ENCODE measurements at places on chromosomes 7 and 10.

DNA sequence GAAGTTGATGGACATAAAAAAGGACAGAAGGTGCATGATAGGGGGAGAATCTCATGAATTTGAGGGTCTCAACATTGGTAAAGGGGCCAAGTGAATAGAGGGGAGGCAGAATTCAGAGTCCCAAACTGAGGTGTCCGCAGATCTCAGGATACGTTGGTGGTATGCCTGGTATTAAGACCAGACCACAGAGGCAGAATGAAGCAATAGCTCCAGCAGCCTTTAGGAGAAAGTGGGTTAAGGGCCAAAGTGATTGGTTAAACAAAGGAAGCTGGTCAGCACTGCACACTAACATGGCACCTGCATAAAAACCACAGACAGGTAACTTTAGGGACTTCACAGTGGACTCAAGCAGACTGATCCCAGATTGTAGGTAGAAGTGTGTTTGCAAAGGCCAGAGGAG, 37.5 kb downstream of the MEST start:
- no peak for DNase-seq

GRCh38 chr10:329361-330099, 194.3 kb downstream of the ZMYND11 start:
- peak; percentile 92 for DNase-seq

DNA sequence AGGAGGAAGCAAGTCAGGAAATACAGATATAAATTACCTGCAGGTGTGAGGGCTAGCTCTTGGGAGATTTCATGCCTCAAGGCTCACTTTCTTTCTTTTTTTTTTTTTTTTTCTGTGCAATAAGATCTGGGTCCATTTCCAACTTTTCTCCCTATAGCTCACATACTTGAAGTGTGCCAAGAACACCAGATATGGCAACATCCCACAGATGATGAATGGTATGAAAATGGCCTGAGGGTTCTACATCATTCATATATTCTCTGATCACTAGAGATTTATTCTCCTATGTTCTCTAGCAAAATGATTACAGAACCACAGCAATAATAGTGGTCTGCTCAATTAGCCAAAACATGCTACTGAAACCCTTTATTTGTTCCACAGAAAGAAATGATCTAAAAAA, 117.2 kb downstream of the LRRTM3 start:
- no peak for DNase-seq

GRCh38 chr10:46526682-46527038, 29.8 kb downstream of the GPRIN2 start:
- no peak for DNase-seq

DNA sequence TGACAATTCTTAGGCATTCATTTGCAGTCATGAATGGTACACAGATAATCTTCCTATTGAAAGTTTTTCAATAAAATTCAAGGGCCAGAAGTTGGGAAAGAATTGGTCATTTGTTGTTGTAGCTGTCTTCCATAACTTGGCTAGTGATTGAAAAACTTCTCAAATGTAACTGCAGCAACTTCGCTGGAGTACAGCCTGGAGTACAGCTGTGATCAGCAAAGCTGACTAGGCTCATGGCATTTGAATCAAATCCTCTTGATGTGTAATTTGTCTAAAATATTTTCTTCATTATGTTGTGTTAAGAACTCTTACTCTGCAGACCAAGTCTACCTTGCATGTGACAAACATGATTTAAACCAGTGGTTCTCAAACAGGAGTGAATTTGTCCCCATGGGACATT, 226.5 kb upstream of the STEAP1 start:
- DNase-seq, result no peak

- DNase-seq, result no peak
Observed at GRCh38 chr7:107826451-107826850, 23.4 kb upstream of the SLC26A3 start.

- no peak for DNase-seq
Observed at GRCh38 chr10:33732161-33732680, 397.8 kb upstream of the NRP1 start.

GRCh38 chr7:73703757-73704639, 15.5 kb downstream of the STX1A start:
- no peak for DNase-seq

DNA sequence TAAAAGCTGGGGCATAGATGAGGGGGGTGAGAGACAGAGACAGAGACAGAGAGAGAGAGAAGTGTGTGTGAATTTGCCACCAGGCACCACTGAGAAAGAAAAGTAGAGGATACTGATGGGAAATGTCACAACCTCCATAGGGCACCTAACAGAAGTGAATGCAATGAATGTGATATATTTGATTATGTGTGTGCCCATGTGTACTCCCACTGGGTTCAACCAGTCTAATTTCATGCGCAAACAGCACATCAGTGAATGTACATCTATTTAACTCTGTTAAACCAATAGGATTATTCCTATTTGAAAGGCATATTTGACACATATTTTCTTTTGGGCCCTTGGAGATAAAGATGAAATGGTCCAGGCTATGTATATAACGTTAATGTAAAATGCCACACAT, 241.3 kb downstream of the KCNMA1 start:
- no peak for DNase-seq

DNA sequence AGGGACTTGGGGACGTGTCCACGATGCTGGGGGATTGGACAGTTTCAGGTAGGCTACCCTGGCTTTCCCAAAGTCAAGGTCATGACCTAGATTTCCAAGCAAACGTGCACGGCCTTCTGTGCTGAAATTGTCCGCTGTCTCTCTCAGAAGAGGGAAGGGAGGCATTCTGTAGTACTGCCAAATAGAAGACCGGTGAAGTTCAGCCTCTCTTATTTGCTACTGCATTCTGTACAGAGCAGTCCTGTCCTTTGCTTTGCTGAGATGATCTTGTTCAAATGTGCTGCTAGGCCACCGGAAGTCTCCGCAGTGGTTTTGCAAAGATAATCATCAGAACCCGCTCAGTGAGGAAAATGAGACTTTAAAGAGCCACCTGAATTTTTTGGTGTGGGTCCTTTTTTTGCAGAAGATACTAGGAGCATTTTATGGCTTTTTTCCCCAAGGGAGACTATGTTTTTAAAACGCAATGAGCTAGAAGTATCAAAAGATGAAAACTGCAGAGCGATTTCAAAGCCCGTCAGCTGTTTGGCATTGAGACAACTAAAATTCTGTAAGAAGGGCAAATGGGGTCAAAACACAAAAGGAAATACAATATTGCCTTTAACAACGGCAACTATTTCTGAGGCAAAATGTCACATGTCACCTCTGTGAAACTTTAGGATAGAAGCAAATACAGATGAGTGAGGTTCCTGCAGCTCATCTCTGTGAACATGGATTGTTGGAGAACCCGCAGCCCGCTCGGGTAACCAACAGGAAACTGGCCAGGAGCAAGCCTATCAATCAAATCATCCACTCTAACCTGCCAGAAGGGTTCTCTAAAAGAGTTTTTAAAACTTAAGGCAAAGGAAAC, 1.3 kb upstream of the NMT2 start:
- DNase-seq, result no peak

- no peak for DNase-seq
Observed at GRCh38 chr7:18357691-18358090, 137.9 kb upstream of the HDAC9 start.

DNA sequence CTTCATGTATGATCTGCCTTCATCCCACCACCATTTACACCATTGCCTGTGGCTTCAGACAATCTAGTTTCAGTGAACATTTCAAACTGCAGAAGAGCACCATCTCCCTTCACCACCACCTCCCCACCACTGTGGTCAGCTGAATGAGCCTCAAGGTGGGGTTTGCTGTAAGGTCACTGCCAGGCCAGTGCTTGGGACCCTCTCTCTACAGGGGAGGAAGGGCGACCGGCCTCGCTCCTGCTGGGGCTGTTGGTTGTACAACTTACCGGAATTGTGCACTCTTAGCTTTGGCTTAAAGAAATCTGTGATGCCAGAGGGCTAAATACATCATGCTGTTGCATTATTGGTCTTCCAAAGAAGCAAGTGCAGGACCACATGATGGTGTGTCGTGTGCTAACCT, 26.6 kb downstream of the PFKP start:
- DNase-seq, result no peak

DNA sequence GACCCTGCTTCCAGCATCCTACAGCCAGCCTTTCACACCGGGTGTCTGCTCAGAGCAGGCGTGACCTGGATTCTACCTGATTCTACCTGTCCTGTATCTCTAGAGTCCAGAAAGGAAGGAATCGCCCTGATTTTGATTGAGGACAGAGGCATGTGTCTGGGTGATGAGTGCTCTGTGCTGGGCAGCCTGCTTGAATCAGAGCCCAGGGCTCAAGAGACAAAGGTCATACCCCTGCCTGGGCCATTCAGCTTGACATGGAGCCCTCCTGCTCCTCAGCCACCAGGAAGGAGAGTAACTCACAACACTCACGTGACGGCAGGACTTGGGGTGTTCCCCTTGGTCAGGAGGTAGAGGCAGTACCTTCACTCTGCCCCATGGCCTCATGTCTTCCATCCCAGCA, 11.2 kb downstream of the GAD2 start:
- DNase-seq, result no peak

- DNase-seq, result no peak
Observed at GRCh38 chr7:100867776-100868485, 744 bp downstream of the TRIP6 start.

- no peak for DNase-seq
Observed at GRCh38 chr10:108060246-108060645, 895.7 kb upstream of the SORCS1 start.

GRCh38 chr10:3167611-3168330, 4.8 kb downstream of the PITRM1 start:
- no peak for DNase-seq

GRCh38 chr7:156989766-156990535, 20.5 kb downstream of the MNX1 start:
- no peak for DNase-seq

DNA sequence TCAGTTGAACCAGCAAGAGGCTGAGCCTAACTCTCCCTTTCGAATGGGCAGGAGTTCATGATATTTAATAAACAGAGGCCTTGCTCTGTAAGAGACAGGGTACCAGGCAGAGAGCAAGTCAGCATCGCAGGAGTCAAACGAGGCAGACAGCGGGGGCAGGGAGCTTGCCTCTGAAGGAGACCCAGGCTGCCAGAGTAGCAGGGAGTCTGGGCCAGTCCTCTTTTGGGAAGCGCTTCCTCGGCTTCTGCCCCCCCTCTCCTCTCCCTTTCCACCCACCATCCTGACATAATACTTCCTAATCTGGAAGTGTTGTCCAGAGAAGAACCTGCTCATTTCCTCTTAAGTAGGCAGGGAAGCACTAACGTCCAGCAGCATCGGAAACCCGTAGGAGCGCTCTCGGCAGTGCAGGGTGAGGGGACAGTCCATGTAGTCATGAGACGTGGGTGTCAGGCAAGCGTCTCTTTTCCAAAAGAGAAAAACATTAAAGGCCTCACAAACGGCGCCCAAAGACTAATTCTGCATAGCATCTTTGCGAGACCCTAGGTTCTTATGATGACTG, 171.1 kb downstream of the EGFR start:
- DNase-seq, result no peak

DNA sequence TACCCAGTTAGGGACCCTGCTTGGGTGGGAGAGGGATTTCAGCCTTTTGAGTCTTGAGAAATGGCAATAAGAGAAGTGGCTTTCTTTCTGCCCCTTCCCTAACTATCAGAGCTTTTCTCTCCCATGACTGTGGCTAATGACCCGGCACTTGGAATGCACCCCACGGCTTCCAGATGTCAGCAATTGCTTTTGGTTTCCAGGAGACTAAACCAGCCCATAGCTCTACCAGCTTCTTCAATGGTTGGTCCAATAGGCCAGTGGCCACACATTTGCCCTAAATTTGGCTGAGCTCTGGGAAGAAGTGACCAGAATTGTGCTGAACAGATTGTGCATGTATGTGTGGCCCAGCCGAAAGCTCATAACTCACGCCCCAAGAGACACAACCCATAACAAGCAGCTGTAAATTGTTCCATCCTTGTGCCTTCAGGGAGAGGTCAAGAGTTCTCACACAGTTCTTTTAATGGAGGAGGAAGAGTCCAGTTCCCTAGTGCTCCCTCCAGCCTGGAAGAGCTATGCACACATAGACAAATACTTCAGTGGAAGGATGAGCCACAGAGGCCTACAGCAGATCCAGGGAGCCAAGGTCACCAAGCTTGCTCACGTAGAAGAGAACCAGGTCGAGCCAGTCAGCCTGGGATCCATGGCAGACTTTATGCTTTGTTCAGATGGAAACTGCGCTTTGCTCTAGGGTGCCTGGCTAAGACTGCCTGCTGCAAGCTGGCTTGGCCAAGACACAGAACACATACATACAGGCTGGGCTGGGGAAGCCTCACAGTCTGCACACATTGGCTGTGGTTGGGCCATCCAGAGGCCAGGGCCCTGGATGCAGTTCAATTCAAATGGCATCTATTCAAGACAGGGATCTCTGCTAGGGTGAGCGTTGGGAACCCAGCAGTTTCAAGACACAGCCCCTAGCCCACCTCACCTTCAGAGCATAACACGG, 131.8 kb upstream of the HABP2 start:
- DNase-seq, result no peak

GRCh38 chr10:94225589-94225988, 137.2 kb downstream of the NOC3L start:
- no peak for DNase-seq

DNA sequence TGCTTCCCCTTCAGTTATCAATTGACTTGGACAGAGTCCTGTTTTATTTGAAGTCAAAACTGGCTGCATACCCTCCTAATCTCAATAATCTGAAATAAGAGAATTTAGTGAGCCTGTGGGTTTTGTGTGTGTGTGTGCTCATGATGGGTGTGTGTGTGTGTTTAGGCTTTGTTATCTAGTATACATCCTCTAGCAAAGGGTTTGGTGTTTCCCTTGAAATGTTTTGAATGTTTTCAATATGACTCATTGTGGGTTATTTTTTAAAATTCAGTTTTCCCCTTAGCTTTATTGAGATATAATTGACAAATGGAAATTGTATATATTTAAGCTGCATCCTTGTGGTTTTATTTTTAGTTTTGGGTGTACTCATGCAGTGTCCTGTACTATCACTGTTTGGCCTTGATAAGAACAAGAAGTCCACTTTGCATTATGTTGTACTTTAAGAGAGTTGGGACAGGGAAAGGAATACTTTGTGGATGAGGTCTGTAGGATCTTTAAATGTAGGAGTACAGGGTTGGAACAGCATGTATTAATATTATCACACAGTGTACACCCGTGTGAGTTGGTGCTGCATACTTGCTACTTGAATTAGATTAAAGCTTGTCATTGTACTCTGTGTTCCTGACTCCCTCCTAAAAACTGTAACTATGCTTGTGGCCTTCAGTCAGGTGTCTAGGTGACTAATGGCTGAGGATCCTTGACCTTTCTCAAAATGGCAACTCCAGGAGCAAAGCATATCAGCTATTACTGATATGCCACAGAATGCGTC, 58.3 kb downstream of the VCL start:
- peak; percentile 73 for DNase-seq

Data from LoVo (cell line).